ENCODE measurements at places on chromosomes 11 and 22.

DNA sequence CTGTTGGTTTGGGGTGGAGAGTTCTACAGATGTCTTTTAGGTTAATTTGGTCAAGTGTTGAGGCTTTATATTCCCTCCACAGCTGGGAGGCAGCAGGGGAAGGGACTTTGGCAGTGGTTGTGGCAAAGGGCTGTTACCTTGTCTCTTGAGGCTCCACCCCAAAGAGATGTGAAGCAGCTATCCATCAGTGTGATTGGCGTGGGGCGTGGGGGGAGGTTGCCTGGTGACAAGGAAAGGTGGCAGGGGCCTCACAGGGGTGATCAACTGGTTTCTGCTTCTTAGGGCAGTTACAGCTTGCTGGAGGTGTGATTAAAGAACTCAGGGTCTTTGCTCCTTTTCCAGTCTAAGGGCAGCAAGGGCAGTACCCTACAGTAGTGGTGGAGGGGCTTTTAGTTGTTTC lies 59.3 kb downstream of the FANCF start:
- no peak for DNase-seq

GRCh38 chr22:22201185-22201929 lies 43.2 kb upstream of the VPREB1 start:
- DNase-seq = no peak

DNA sequence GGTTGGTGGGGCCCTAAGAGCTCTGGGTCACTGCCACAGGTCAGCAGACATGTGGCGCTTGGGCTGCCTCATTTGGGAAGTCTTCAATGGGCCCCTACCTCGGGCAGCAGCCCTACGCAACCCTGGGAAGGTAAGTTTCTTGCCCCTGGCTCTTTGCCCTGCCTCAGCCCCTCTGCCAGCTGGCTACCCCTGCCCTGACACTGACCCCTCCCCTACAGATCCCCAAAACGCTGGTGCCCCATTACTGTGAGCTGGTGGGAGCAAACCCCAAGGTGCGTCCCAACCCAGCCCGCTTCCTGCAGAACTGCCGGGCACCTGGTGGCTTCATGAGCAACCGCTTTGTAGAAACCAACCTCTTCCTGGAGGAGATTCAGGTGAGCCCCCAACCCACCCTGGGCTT lies 1.9 kb downstream of the SCYL1 start:
- no peak for DNase-seq

DNA sequence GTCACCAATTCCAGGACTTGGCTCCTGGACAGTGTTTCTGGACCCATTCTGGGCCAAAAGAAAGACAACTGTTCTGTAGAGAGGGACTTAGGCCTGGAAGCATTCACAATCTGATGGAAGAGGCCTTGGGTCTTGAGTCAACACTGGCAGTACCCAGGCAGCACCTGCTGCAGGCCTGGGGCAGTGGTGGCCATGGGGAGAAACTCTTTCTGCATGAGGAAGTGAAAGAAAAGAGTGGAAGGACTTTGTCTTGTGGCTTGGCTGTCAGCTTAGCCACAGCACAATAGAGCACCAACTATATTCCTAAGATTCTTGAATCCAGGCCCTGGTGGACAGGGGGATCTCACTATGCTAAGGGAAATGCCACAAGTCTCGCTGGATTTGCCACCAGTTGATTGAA lies 70.6 kb downstream of the CTSC start:
- no peak for DNase-seq

GRCh38 chr11:62705880-62706849 lies 1.1 kb downstream of the BSCL2 start:
- peak; percentile 95 for DNase-seq

GRCh38 chr11:20559523-20560300 lies 39.7 kb upstream of the SLC6A5 start:
- no peak for DNase-seq

DNA sequence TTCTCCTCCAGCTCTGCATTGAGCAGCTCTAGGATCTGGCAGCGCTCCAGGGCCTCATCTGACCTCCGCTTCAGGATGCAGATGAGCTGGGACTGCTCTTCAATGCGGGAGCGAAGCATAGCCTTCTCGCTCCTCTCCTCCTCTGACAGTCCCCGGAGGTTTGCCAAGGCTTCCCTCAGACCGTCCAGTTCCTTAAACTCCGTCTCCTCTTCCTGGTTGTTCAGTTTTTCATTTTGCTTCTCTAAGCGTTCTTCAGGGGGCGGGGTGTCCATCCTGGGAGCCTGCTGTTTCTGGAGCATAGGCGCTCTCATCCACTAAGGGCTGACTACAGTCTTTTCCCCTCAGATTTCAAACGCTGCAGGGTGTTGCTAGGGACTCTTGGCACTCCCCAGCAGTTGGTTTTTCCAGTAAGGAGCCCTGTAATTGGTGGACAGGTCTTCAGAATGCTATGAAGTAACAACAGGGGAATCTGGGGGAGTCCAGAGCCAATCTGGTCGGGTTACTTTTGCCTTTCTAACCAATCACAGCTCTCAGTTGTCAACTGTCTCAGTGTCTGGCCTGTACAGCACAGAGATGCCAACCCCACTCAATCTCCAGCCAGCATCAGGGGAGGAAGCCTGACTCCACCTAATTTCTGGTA lies at the start of gene CCDC89:
TSS of gene CCDC89 (minus strand) at position 376 of the 640 bp plus-strand sequence. CDS start at position 311, 65 bp downstream.
- DNase-seq = peak; percentile 77

DNA sequence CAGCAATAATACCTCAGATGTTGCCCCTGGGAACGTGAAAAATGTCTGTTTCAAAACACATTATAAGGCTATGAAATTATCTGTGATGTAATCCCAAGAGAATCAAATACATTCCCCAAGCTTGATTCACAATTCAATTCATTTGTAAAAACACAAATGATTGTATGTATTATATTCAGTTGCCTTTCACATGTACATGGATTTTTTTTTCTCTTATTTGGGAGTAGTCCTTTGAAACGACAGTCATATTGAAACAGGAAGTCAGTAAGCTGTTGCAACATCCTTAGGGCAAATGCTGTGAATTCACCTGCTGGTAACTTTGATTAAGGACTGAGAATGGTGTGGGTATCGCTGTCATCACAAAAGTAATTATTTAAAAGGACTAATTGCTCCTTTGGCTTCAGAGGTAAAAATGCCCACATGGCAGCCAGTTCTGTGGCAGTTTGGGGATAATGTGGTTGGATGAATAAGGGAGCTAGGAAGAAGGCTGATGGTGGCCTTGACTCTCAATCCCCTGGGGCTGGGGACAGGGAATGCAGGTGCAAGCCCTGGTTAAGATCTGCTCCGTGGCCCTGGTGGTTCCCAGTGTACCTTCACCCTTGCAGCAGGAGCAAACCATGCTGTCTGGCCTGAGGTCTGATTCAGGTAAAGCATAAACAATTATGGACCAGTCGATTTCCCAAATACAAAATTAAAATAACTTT lies 13.2 kb downstream of the EHF start:
- DNase-seq = peak; percentile 81

GRCh38 chr11:131572423-131572822 lies 202.0 kb downstream of the NTM start:
- DNase-seq = no peak

DNA sequence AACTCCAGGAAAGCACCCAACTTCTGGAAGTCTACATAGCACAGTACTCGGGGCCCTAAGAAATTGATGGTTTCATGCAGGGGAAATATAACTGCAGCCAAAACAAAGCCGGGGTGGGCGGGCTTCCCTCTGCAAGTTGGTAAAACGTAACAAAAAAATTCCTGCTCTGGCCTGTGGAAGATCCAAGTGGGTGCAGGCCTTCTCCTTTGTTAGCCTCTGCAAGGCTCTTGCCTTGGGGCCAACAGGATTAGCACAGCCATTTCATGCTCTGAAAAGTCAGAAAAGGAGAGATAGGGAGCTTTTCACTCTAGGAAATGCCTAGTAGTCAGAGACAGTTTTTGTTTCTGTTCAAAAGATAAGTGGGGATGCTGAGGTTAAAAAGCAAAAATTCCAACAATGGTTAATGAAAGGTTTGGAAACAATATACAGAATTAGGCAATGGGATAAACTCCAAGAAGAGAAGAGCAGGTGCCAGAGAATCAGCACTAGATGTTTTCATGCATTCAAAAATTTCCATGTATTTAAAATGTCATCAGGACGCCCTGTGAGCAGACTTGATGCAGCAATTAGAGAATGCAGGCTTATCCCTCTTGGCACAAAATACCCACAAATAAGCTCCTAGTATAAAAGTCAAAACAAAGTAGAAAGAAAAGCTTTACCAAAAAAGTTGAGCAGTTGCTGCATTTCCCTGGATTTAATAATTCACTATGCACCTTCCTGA lies 72.3 kb upstream of the CHRM4 start:
- DNase-seq = no peak

DNA sequence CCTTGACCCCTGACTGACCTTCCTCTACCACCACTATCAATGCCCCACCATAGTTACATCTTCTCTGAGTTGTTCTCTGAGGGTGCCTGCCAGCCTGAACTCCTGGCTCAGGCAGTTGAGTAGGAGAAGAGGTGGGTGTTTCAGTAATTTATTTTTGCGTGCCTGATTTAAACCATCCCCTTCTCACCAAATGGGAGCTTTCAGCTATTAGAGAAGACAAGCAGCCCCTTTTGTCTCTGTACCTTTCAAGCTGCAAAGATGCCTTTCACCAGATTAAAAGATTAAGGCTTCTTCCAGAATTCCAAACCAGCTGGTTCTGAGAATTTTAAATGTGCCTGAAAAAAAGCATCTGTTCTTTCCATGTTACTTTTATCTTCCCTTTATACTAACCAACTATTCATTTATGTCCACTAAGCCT lies 223.8 kb downstream of the FAM76B start:
- DNase-seq = no peak

DNA sequence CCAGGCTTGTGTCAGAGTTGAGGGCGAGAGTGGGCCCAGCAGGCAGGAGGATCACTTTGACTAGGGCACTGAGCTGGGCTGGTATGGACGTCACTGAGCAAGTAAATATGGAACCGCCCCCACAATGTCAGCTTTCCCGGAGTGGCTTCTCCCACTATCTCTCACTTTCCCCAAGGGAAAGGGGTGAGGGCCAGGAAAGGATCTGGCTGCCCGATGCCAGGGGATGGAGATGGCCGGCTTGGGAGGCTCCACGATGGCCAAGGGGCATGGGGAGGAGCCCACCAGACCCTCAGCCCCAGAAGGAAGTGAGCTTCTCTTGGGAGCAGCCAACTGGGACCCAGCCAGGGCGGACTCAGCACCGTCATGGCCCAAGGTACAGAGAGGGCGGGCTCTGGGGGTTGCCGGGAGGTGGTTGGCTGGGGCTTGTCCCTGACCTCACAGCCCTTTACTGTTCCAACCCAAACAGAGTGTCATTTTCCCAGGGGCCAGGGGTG lies 8.7 kb downstream of the PRDM11 start:
- DNase-seq = no peak

GRCh38 chr11:103202048-103202651 lies 92.9 kb downstream of the DYNC2H1 start:
- DNase-seq = peak; percentile 71
